ENCODE measurements at places on chromosomes 3 and 15.

- no peak for DNase-seq
Observed at GRCh38 chr3:4520033-4520816, 27.1 kb downstream of the ITPR1 start.

DNA sequence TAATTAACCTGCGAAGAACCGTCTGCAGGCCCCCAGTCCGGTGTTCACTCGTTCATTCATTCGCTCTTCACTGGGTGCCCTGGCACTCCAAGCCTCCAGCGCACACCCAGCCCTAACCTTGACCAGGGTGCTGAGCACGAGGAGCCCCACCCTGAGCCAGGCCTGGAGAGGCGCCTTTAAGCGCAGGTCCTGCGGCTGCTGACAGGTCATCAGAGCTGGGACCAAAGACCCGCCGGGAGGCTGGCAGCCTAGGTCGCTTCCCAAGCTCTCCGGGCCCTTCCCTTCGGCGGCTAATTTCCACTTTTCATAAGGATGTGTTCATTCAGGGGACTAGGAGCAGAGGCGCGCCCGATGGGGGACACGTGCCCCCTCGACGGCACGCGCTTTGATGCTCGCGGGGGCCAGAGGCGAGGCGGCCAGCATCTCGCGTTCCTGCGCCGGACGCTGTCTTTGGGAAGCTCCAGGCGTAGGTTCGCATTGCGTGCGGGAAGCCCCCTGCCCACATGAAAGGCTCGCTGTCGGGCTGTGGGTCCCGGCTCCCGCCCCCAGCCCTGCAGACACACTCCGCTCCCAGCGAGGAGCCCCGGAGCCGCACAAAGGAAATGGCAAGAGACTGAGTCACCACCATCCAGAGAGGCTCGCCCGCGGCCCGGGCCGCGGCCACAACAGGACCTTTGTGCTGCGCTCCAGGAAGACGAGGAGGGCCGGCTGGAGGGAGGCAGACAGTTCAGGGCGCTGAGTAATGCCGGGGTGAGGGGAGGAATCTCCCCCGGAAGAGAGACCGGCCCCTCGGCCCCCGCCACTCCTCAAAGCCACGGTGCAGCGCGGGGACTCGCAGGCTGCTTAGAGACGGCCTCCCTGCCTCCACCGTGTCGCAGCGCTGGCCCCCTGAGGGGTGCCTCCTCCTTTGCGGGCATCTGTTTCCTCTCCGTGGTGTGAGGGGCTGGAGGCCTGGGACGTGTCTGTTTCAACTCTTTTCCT is 266.4 kb upstream of the HES1 start:
- DNase-seq = peak; percentile 48

- no peak for DNase-seq
Observed at GRCh38 chr15:27730868-27731267, 368.2 kb downstream of the OCA2 start.

GRCh38 chr15:53534105-53534839 is 225.2 kb downstream of the WDR72 start:
- no peak for DNase-seq

- no peak for DNase-seq
Observed at GRCh38 chr3:168312984-168313383, 217.3 kb upstream of the GOLIM4 start.

DNA sequence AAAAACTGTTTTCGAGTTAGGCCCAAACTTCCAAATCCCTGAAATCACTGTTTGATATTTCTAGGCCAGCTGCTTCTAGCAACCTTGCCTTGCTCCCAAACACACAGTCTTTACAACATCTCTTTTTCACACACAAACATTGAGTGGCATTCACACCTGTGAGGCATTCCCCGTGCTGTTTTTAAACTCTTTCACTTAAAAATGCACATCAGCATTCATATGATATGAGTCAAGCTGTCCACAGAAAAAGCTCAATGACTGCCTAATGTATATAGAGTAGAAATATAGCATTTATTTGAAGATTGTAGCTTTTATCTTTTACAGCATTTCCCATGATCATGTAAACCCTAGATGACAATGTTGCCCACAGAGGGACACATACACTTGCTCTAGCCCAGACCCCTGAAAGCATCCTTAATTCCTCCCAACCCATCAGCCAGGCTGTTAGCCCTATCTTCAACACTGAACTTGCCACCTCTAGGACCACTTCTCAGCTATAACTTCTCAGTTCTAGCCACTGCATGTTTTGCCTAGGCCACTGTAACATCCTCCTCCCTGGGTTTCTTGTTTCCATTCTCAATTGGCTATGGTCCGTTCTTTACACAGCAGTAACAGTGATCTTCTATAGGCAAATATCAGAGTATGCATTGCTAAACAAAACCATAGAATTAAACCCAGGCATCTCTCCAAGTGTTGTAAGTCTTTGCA is 782.6 kb downstream of the DIPK2A start:
- DNase-seq = no peak

- DNase-seq = no peak
Observed at GRCh38 chr3:32597656-32598055, 27.0 kb upstream of the DYNC1LI1 start.

DNA sequence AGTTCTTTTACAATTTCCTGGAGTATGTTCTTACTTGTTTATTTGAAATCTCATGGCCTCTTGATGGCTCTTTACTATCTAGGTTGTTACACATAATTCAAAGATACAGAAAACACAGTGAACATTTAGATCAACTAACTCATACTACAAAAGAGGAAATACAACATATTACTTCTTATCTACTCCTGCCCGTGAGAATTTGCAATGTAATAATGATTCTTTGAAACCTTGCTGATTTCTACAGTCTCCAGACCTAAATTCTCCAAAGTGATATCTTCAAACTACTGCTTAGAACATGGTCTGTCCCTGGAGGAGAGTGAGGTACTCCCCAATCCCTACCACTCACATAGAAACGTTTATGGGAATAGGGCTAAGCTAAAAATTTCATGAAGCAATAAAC is 29.9 kb upstream of the GOLGA8B start:
- no peak for DNase-seq

DNA sequence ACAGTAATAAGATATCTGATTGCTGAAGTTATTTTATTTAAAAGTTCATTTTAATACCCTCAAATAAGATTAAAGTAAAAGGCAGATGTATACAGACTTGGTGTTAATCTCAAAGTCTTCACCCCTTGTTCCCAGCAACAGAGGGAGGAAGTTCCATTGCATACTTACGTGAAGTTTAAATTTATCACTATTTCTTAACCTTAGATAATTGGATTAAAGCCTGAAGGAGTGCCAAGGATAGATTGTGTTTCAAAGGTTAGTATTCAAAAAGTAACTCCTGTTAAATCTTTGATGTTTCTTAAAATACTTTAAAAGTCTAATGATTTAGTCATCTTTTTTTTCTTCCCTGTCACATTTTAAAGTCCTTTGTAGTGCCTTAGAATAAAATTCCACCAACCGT is 39.3 kb downstream of the ATP1B3 start:
- no peak for DNase-seq

GRCh38 chr15:79592126-79592525 is 160.0 kb downstream of the MINAR1 start:
- DNase-seq = no peak

DNA sequence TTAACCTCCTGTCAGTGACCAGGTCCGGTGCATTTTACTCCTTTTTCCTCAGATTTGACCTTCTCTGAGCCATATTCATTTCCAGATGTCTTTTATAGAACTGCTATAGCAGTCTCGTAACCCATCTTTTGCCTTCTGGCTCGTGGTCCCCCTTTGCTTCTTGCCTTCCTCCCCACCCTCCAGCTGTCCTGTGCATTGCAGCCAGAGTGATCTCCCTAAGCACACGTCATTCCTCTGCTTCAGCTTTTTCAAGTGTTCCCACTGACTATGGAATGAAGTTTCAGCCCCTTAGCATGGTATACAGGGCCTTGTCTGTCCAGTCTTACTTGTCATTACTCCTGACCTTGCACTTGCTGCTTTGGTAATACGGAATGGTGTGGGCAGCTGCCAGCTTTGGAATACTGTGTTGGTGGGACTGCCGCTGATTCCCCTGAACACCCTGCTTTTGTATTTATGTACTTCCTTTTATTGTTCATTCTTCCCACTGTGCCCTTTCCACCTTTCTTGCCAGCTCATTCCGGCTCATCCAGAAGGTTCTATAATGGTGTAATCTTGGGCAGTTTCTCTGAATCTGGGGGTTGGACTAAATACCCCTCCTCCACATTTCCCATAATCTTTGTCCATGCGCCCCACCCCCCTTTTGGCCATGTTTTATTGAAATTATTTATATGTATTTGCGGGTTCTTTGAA is 38.9 kb downstream of the SLC25A26 start:
- DNase-seq = no peak

- no peak for DNase-seq
Observed at GRCh38 chr3:197961582-197961945, 1.5 kb downstream of the LMLN start.

GRCh38 chr15:63457379-63457778 is 47.0 kb upstream of the USP3 start:
- no peak for DNase-seq

GRCh38 chr3:151156618-151157216 is 46.3 kb downstream of the GPR171 start:
- no peak for DNase-seq

GRCh38 chr3:134536781-134537180 is 50.9 kb downstream of the CEP63 start:
- no peak for DNase-seq

All from T1000 (cell line).